Mesangial cell (primary cell): ENCODE measurements at places on chromosomes 4 and X. TPM values are rescaled to one million over a fixed set of nuclear protein-coding genes. Genes with fewer than 3 reads are reported as not detected.

EDA gene
- total RNA-seq: 0.51 and 0.65 TPM in 2 replicates

ERCC6L gene
- total RNA-seq: 0.25 and 7.2 TPM in 2 replicates

CCSER1 gene
- total RNA-seq: 0.65 and 2.5 TPM in 2 replicates

GPR82 gene
- not detected in 2 replicates for total RNA-seq

BMPR1B gene
- 2.3 and 8.1 TPM in 2 replicates for total RNA-seq

MFSD8 gene
- 4.2 and 8.7 TPM in 2 replicates for total RNA-seq

IL21 gene
- total RNA-seq: not detected in 2 replicates

SH2D1A gene
- total RNA-seq: not detected in 2 replicates

SLC2A9 gene
- total RNA-seq: 0.81 and 2.8 TPM in 2 replicates

FGF2 gene
- total RNA-seq: 10.9 and 11.2 TPM in 2 replicates

KLB gene
- total RNA-seq: under 0.01 TPM in 1 of 2 replicates, not detected in the other

ZFP92 gene
- total RNA-seq: 0.49 and 0.89 TPM in 2 replicates

SYTL5 gene
- total RNA-seq: 0.13 and 0.16 TPM in 2 replicates

AIMP1 gene
- total RNA-seq: 6.5 and 10.8 TPM in 2 replicates

PNCK gene
- 1.1 TPM in 1 of 2 replicates, not detected in the other for total RNA-seq

ARFIP1 gene
- 17.8 and 21.2 TPM in 2 replicates for total RNA-seq

NDNF gene
- 1.6 TPM in 1 of 2 replicates, not detected in the other for total RNA-seq

SHISA3 gene
- 0.13 and 0.81 TPM in 2 replicates for total RNA-seq

RAB39B gene
- total RNA-seq: 0.13 TPM in 1 of 2 replicates, not detected in the other

CCDC120 gene
- 3.1 and 10.0 TPM in 2 replicates for total RNA-seq

HSFX4 gene
- not detected in 2 replicates for total RNA-seq

MXRA5 gene
- total RNA-seq: 0.81 and 25.9 TPM in 2 replicates

RHOH gene
- not detected in 2 replicates for total RNA-seq

ZAR1 gene
- total RNA-seq: 0.13 TPM in 1 of 2 replicates, not detected in the other

HSD17B11 gene
- 11.7 and 15.7 TPM in 2 replicates for total RNA-seq

TEX11 gene
- total RNA-seq: not detected in 2 replicates

ZFP42 gene
- 6.5 and 9.9 TPM in 2 replicates for total RNA-seq

CSN1S1 gene
- total RNA-seq: not detected in 2 replicates

KDR gene
- total RNA-seq: under 0.01 and 0.25 TPM in 2 replicates

CSAG2 gene
- total RNA-seq: not detected in 2 replicates

CXorf65 gene
- total RNA-seq: not detected in 2 replicates

RTL9 gene
- under 0.01 TPM in 1 of 2 replicates, not detected in the other for total RNA-seq

DGAT2L6 gene
- not detected in 2 replicates for total RNA-seq

CLDN34 gene
- not detected in 2 replicates for total RNA-seq

NIPAL1 gene
- 2.4 and 3.3 TPM in 2 replicates for total RNA-seq

TMEM47 gene
- 8.3 and 44.9 TPM in 2 replicates for total RNA-seq
